Activated T-helper 9 cell treated with anti-CD3 and anti-CD28 coated beads, Interleukin-2, amount 50 U/mL, for 16 hours (primary cell): ENCODE measurements at places on chromosomes 5 and 9.

DNA sequence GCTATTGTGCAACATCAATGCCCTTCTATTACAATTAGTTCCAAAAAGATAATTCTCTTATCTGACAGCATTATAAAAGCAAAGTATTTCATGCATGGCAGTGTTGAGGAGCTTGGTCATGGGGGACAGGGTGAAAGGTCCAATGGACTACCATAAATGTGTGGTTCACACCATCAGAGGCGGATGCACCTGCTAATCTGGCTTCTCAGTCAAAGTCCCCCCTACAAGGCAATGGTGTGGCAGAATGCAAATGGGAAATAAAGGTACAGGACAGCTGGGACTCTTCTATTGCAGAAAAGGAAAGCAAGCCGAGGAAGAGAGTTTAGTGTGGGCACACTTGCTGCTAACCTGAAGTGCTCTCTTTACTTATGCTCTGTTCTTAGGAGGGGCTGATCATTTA is 369.1 kb downstream of the NDUFS4 start:
- DNase-seq = no peak

DNA sequence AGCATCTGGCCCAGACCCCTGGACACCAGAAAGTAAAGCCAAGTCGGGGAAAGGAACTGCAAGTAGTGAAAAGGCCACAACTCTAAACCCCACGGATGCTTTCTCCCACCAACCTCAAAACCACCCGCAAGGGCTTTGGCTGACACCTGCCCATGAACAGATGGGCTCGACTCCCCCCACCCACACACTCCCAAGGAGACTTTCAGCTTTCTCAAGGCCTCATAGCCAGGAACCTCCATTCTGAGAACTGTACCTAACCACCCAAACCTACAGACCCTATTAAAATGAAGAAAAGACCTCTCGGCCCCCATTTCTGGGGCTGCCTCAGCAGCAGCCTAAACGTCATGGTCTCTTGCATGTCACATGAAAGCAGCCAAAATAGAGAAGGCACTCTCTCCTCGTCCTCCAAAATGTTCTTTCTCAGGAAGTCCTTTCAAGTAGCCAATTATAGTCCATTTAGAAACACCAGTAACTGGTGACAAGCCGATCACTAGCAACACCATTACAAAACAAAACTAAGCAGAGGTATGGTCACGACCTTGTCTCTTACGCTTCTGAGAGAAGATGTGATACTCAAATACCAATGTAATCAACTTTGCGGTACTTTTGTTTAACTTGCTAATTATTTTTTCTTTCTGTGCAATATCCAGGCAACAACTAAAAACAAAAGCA is 2.9 kb downstream of the B4GALT1 start:
- no peak for DNase-seq

GRCh38 chr5:143870871-143871632 is 59.1 kb downstream of the HMHB1 start:
- DNase-seq = no peak

GRCh38 chr5:168254013-168254693 is 37.3 kb upstream of the WWC1 start:
- DNase-seq = no peak

- no peak for DNase-seq
These were observed 11.5 kb upstream of the FRMPD1 start for GRCh38 chr9:37639109-37639762.

GRCh38 chr9:7150153-7150890 is 392.5 kb downstream of the KDM4C start:
- no peak for DNase-seq

DNA sequence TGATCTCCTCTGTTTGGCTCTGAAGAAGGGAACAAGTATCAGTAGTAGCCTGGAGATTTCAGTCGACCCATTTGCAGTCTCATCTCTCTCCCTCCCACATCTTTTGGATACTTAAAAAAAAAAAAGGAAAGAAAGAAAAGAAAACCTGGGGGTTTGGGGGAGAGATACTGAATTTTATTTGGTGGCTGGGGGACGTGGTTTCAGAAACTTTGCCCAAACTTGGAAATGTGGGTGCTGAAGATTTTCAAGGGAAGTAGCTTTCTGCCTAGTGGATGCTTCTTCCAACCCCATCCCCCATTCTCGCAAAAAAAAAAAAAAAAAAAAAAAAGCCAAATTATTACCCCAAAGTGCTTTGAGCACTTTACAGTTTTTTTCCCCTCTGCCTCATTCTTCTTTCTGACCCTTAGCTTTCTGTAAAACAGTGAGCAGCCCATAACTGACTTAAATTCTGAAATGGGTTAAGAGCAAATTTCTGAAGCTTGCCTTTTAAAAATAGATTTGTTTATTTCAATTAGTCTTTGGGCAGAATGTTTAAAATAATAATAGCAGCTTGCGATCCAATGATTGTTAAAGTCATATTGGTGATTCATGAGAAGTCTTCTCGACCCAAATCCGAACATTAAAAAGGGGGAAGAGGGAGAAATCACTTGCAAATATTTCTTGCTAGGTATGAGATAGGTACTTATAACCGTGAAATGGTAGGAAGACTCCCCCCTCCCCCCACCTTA is 894 bp downstream of the FST start:
- no peak for DNase-seq

DNA sequence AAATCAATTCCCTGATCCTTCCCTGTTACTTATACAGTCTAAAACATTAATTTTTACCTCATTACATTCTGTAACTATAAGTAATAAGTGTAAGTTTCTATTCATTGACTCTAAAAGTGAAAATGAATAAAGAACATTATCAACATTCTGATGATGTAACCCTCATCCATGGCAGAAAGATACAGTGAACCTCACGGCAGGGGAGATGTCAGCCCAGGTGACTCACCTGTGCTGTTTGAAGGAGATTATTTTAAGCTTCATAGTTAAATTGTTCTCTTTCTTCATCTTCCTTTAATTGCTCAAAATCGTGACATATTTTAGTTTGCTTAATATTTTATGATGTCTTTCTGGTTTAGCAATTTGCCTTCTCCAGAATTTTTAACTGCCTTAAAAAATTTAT is 268.1 kb downstream of the FSTL4 start:
- no peak for DNase-seq
